ENCODE measurements at places on chromosomes 2 and 18.

DNA sequence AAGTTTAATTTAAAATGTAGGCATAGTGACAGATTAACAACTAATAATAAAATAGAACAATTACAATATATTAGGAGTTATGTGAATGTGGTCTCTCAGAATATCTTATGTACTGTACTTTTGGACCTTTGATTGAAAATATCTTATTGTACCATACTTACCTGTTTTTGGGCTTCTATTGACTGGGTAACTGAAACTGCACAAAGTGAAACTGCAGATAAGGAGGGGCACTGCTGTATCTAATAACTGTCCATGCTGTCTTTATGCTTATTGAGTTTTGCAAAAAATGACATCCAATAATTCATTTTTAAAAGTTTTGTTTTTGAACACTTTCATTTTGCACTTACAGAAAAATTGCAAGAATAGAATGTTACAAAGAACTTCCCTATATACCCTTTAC is 19.9 kb downstream of the BIRC6 start:
- no peak for DNase-seq

DNA sequence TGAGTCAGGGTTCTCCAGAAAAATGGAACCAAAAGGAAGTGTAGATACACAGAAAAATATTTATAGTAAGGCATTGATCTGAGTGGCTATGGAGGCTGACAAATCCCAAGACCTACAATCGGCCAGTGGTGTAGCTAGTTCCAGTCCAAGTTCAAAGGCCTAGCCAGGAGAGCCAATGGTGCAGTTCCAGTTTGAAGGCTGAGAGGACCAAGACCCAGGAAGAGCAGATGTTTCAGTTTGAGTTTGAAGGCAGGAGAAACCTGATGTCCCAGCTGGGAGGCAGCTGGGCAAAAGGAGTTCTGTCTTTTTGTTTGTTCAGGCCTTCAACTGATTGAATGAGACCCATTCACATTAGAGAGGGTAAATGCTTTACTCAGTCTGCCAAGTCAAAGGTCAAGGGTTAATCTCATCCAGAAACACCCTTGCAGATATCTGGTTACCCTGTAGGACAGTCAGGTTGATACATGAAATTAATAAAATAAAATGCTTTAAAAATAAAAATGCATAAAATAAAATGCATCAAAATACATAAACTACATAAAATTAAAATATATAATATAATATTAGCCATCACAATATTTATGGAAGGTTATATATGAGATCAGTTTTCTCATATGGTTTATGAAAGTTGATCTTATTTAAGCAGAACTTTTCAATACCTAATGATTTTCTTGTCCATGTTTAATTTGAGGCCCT is 38.7 kb downstream of the KCNE4 start:
- no peak for DNase-seq

- no peak for DNase-seq
Measured at GRCh38 chr2:19894134-19894792, 7.5 kb downstream of the TTC32 start.

DNA sequence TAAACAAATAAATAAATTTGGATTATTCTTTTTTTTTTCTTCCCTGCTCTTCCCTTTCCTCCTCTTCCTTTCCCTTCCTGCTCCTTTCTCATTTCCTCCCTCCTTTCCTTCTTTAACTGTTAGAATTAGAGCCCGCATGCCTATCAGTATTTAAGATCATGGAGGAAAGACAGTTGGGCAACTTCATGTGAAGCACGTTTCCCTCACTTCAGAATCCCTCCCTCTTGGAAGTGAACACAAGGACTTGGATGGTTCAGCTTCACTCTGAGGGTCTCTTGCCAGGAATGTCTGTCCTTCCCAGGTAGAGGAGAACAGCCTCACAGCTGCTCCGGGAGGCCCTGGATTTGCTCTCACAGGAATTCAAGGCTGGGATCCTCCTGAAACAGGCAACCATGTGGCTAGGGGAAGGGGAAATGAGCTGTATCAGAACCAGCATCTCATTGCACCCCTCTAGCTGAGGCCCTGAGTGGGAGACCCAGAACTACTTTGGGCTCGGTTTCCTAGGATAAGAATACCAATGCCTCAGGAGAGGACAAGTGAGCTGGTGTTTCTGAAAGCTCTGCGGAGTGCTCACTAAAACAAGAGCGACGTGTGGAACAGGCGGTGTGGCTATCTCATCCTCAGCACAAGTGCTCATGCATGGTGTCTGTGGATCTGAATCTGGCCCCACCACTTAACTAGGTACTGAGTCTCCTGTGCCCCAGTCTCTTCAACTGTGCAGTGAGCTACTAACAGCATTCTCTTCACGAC is 230.5 kb downstream of the MYCN start:
- no peak for DNase-seq

DNA sequence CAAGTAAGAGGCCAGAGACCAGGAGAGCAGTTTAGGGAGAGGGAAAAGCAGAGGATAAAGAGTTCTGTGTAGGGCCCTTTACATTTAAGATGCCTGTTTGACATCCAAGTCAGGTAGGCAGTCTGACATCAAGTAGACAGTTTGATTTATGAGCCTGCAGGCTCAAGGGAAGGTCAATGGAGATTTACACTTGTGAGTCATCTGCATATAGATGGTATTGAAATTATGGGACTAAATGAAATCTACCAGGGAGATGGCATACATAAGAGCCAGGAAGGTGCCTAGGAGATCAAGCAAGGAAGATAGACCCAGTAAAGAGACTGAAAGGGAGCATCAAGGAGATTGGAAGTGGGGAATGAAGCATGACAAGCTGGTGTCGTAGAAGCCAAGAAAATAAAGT is 212.4 kb upstream of the PKDCC start:
- no peak for DNase-seq

DNA sequence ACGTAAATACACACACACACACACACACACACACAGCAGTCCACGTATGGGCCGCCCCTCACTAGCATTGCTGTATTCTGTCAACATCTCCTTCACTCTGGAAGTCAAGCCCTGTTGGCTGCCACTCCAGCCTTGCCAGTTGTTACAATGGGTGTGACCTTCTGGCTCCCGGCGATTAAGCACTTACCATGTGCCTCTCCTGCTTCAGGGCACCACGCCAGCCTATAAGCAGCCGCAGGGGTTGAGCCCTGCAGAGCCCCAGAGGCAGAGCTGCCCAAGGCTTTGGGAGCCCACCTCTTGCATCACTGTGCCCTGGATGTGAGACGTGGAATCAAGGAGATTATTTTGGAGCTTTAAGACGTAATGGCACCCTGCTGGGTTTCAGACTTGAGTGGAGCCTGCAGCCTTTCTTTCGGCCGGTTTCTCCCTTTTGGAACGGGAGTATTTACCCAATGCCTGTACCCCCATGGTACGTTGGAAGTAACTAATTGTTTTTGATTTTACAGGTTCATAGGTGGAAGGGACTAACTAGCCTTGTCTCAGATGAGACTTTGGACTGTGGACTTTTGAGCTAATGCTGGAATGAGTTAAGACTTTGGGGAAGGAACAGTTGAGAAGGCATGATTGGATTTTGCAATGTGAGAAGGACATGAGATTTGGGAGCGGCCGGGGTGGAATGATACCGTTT is 54.5 kb upstream of the ROCK2 start:
- no peak for DNase-seq
